ENCODE measurements at places on chromosomes 5 and 9.

GRCh38 chr9:127979333-127980059 is 1.3 kb downstream of the EEIG1 start:
- DNase-seq, result peak; percentile 42

DNA sequence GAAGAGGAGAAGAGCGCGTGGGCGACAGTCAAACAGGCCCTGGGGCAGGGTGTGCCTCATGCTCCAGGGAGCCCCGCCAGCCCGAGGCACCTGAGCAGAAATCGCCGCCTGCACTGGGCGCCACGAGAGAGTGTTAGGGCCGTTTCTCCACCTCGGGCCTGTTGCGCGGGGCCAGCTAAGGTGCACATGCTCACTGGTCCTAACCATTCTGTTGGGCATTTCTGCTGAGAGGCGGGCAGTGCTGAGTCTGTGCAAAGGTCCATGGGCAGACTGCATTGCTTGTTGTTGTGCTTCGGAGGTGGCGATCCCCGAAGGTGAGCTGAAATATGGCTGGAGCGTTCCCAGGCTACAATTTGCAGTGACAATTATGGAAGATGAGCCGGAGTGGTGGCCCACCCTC is 367.8 kb upstream of the SPATA31A5 start:
- no peak for DNase-seq

DNA sequence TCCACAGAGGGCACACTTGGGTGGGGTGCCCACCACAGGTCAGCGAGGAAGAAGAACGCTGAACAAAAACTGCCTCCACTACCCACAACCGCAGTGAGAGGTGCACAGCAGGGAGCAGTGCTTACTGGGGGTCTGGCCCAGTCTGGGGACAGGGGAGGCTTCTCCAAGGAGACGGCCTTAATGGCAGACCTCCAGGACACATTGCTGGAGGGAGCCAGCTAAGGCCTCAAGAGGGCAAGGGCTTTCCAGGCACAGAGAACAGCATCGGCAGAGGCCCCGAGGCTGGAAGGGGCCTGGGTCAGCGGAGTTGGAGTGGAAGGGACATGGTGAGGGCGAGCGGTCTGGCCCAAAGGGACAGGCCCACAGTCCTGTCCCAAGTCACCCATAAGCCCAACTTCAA is 8.3 kb upstream of the DPM2 start:
- DNase-seq, result no peak

DNA sequence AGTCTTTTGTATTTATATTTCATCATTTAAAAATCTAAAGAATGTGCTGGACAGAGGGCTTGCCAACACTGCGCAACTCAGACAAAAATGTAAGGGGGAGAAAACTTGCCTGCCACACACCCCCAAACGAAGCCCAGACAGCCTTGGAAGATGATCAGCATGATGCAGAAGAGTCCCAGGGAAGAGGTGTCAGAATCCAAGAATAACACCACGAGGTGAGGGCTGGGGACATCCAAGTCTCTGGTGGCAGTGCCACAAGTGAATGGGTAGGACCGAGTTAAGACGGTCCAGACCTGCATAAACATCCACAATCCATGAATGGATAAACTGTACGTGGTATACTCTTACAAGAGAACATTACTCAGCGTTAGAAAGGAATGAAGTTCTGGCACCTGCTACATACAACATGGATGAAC is 10.4 kb downstream of the EPB41L4B start:
- DNase-seq, result no peak

DNA sequence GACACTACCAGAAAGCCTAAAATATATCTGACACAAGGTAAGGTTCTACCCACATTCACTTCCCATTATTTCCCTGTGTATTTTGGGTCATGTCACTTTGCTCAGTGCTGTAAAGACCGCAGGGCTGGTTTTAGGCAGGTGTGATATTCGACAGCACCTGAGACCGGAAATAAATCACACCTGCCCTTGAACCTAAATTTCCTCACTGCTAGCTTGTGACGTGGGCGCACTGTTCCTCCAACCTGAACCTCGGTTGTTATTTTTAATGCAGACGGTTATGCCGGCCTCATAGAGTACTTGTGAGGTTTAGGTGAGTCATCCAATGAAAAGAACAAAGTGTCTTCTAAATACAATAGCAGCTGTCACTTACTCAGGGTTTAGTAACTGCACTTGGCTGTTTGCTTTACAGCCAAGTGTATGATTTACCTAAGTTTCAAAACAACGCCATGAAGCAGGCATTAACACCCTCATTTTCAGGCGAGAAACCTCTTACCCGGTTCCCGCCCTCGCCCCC is 20.7 kb upstream of the ZNF782 start:
- peak; percentile 62 for DNase-seq

DNA sequence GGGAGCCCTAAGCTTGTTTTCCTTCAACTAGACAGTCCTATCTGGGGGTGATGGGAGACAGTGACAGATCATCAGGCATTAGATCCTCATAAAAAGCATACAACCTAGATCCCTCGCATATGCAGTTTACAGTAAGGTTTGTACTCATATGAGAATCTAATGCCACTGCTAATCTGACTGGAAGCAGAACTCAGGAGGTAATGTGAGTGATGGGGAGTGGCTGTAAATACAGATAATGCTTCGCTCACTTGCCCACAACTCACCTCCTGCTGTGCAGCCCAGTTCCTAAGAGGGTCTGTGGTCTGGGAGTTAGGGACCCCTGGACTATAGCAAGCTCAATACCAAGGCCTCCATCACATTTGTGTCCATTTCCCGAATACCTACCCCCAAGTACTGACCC is 260.5 kb downstream of the CDK5RAP2 start:
- DNase-seq, result no peak

All from NCI-H524 (cell line).